ENCODE measurements at places on chromosomes 2 and 18.

- DNase-seq: no peak
These were observed 46.8 kb downstream of the ATOH8 start for GRCh38 chr2:85800586-85800985.

- DNase-seq: no peak
These were observed 28.1 kb downstream of the MMADHC start for GRCh38 chr2:149559341-149560068.

DNA sequence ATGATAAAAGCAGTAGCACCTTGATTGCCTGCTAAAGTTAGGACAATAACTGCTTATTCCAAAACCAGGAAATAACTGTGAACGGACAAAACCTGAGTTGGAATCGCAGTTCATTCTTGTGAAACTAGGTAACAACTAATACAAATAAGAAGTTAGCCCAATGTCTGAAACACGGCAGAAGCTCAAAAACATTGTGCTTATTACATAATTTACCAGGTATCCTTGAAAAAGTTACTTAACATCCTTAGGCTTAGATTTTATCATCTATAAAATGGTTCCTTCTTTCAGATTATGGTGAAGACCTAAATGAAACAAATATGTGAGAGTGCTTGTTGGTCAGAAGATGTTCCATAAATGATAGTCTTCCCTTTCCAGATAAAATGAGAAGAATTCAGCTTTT, 32.4 kb downstream of the RTN4 start:
- DNase-seq: no peak

- no peak for DNase-seq
These were observed 270.7 kb upstream of the NRP2 start for GRCh38 chr2:205411558-205411957.

GRCh38 chr2:195664528-195664927, 7.5 kb downstream of the SLC39A10 start:
- DNase-seq: no peak

GRCh38 chr2:70596293-70596692, 42.7 kb upstream of the TGFA start:
- no peak for DNase-seq

DNA sequence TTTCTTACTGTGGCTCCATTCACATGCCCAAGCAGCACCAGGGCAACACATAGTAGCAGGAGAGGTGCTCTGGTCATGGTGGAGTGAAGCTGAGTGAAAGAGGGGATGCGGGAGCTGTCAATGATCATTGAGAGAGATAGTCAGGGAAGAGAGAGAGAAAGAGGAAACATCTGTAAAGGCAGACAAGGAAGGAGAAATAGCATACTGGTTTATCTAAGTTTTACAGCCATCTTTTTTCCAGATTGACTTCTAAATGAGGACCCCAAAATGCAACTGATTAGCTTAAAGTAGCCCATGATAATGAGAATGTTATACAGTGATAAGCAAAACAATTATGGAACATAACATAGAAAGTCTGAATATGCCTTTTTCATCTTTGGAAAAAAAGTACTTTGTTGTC, at the start of gene C2orf66:
C2orf66 (minus strand) TSS at position 96 of the 400 bp plus-strand sequence; CDS start at position 77, 19 bp downstream.
- DNase-seq: no peak

- DNase-seq: no peak
These were observed 521.0 kb upstream of the MYT1L start for GRCh38 chr2:2851806-2852777.

DNA sequence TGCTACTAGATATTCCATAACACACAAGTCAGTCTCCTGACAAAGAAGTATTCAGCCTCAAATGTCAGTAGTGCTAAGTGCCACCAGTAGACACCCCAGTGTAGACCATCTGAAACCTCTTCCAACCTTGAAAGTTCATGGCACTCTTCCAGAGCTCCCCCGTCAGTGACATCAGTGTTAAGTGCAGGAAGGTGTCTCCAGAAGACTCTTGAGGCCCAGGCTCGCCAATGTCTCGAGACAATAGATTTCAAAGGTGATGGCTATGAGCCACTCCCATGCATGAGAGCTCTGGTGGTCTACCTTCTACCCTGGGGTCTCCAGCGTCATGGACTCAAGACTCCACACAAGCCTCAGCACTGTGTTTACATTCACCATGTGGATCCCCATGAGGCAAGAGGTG, 183.8 kb downstream of the SMAD2 start:
- DNase-seq: no peak

DNA sequence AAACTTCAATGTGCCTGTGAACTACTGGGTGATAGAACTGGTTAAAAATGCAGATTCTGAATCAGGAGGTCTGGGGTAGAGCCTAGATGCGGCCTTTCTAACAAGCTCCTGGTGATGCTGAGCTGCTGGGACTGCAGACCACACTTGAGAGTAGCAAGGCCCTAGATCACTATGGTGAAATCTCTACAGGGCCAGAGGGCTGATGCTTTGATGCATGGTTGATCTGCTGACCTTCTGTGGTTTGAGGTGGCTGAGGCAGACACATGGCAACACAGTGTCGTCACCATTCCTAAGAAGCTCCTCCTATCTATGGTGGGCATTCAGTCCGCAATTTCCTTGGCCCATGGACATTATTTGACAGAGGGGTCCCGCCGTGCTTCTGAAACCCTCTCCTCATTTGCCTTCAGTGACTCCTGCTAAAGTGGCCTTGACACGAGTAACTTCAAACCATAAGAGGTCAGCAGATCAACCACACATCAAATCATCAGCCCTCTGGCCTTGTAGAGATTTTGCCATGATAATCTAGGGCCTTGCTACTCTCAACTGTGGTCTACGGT, 19.8 kb downstream of the CCDC68 start:
- no peak for DNase-seq

GRCh38 chr2:71494523-71495155, 41.3 kb downstream of the DYSF start:
- no peak for DNase-seq

- DNase-seq: no peak
These were observed 15.8 kb downstream of the BOLA3 start for GRCh38 chr2:74131901-74132300.

DNA sequence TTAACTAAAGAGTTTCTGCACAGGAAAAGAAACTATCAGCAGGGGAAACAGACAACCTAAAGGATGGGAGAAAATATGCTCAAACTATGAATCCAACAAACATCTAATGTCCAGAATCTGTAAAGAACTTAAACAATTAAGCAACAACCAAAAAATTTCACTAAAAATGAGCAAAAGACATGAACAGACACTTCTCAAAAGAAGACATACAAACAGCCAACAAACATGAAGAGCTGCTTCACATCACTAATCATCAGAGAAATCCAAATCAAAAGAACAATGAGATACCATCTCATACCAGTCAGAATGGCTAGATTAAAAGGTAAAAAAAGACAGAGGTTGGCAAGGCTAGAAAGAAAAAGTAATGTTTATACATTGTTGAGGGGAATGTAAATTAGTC, 8.8 kb upstream of the GULP1 start:
- no peak for DNase-seq

GRCh38 chr18:56315363-56315762, 323.0 kb downstream of the TXNL1 start:
- DNase-seq: no peak

DNA sequence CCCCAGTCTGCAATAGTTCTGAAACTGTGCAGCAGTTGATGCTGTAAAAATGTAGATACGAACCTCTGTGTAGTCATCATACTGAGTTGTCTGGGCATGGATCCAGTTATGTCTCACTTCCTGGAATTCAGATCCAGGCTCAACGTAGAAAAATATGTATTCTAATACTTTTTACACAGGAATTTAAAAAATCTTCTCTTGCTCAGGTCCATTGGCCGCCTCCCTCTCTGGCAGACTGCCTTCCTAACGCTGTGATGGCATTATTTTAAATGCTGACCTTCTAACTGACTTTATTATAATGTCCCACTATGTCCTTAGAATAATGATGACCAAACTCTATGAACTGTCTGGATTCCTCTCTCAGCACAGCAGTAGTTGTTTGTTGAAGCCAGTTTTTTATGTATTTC, 119.6 kb downstream of the FEZ2 start:
- no peak for DNase-seq

- DNase-seq: no peak
These were observed 697.4 kb upstream of the NXPH2 start for GRCh38 chr2:139477618-139478017.

DNA sequence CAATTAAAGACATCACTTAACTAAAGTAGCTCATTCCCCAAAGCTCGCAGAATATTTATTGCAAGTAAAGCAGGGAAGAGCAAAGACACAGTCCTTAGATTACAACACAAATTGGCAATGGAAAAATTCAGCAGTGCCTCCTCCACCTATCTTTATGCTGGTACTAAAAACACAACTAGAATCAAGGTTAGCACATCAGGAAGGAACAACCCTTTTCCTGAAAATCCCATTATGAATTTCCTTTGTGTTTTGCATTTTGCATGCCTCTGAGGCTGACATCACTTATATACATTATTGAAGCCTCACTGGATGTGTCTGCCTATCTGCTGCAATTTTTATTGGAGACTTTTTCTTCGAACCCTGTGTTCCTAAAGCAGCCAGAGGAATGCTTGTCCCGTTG, 193.8 kb upstream of the STK17B start:
- no peak for DNase-seq

GRCh38 chr18:54228364-54228763, 3.9 kb upstream of the MBD2 start:
- DNase-seq: no peak

DNA sequence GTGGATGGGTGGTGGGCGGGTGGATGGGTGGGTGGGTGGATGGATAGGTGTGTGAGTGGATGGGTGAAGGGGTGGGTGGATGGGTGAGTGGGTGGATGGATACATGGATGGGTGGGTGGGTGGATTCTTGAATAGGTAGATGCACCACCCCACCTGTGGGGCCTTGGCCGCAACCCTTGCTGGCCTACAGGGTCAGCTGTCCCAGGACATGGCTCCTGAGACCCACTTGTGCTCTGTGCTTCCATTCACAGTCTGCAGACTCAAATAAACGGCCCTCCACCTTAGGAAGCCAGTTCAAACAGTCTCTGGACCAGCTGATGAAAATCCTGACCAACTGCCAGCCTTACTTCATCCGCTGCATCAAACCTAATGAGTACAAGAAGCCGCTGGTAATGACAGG, 54.4 kb downstream of the MYO7B start:
- no peak for DNase-seq

DNA sequence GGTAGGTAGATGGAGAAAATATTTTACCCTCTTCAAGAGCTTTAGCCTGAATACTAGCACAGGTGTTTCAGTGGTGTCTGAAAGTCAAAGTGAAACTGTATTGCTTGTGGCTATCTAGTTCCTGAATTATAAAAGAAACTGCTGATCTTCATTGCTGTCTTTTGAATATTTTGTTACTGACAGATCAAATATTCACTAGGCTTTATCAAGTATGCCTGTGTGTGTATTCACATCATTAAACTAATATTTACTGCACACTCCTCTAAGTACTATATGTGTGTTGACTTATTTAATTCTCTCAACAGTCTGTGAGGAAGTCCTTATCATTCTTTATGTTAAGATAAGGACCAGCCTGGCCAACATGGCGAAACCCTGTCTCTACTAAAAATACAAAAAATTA, 139.6 kb downstream of the SOCS6 start:
- no peak for DNase-seq

GRCh38 chr18:62767321-62767720, 52.0 kb downstream of the PHLPP1 start:
- DNase-seq: no peak

DNA sequence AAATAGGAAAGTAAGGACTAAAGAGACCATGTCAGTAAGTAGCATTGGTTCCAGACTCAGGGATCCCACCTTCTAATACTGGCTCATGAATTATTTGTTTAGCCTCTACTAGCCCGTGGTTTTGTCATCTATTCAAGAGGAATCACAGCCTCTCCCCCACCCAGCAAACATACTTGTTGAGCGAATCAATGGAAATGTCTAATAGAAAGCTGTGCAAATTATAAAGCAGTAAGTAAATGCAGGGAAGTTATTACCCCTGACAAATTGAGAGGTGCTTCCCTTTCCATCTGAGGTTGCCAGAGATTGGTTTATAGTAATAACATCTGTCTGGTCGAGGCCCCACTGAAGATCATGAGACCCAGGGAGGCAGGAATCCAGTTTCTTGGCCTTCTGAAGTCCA, 219.3 kb upstream of the OSR1 start:
- no peak for DNase-seq
